ENCODE measurements at places on chromosomes 6 and 20.
A peak's percentile ranks its signal among the peaks of the same experiment; 100 is the strongest.

DNA sequence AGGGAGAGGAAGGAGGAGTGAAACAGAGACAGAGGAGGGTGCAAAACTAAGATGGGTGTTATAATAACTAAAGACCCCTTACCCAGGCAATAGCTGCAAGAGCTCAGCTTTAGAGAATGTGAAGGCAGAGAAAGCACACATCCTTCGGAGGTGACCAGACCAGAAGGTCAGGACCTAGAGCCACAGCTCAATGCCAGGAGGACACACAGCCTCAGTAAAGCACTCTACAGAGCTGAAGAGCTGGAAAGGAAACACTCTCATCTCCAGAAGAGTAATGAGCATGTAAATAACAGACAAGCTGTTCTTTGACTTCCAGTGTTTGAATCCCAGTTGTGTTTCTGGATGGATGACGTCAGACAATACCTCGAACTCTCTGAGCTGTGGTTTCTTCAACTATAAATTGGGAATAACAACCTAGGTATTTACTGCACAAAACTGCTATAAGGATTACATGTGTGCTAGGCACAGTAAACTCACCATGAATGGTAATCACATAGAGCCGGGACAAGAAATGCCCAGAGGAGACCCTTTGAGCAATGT is 63.2 kb downstream of the MAP3K5 start:
- no peak for DNase-seq

DNA sequence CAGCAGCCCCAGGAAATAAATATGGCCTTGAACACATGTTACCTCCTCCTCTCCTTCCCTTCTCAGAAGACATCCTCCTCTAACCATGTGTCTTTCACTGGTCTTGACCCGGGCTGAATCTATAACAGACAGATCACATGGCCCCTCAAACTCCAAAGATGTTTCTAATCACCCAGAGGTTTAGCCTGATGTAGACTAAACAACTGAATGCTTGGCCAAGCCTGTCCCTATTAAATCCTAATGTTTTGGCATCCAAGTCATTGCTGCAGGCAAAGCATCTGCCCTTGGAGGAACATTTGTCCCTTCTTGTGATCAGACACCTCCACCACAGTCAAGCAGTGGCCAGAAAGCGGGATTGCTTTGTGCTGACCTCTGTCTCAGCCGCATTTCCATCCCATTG is 65.5 kb downstream of the ANKRD60 start:
- no peak for DNase-seq

DNA sequence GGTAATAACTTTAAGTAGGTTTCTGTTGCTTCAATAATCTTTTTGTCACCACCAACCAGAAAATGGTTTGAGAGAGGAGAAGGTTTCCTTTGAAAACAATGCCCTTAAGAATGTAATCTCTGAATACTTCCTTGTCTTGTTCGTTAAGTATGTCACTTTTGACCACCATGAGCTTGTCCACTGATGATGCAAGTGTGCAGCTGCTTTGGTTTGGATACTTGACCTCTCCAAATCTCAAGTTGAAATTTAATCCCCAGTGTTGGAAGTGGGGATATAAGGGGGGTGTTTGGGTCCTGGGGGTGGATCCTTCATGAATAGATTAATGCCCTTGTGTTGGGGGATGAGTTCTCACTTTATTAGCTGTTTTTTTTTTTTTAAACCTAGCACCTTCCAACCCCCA is 985.4 kb downstream of the EPHA7 start:
- DNase-seq: no peak

DNA sequence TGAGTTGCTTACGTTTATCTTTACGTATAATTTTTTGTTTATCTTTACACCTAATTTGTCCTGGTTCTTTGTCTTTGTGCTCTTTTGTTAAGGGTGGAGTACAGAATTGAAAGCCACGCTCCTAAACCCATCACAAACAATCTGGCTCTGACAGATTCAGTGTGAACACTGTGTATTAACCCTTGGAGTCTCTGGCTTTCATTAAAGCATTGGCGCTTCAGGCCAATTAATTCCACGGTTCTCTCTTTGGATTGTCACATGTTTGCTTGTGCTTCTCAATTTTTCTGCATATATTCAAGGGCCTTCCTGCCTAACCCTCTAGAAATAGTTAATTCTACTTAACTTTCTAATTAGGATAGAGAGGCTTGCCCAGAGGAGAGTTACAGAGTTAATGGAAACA is 38.6 kb downstream of the NKX2-4 start:
- DNase-seq: no peak

GRCh38 chr6:26607434-26608230 is 10.9 kb downstream of the ABT1 start:
- peak; percentile 20 for DNase-seq

- DNase-seq: no peak
Observed at GRCh38 chr6:126447367-126447766, 107.5 kb downstream of the CENPW start.

GRCh38 chr6:129695373-129696027 is 14.5 kb downstream of the ARHGAP18 start:
- no peak for DNase-seq

DNA sequence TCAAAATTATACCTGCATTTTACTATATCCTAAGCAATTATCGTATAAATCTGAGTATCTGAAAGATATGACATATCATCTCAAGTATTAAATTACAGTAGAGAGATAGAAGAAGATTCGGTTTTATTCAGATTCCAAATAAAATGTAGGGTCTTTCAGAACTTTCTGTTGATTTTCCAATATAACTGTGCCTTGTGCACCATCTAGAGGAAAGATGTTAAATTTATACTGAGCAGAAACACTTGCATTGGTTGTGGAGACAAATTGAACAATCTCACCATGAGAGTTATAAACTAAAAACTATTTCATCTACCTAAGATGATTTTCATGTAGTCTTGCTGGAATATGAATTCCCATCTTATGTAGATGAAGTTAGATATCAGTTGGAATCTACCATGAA is 26.8 kb upstream of the HSF2 start:
- DNase-seq: no peak

GRCh38 chr6:111204305-111204704 is 117.0 kb downstream of the SLC16A10 start:
- DNase-seq: no peak

- no peak for DNase-seq
Observed at GRCh38 chr6:37535759-37536490, 36.2 kb upstream of the CCDC167 start.

- DNase-seq: no peak
Observed at GRCh38 chr20:46809706-46810360, 84.8 kb upstream of the EYA2 start.

DNA sequence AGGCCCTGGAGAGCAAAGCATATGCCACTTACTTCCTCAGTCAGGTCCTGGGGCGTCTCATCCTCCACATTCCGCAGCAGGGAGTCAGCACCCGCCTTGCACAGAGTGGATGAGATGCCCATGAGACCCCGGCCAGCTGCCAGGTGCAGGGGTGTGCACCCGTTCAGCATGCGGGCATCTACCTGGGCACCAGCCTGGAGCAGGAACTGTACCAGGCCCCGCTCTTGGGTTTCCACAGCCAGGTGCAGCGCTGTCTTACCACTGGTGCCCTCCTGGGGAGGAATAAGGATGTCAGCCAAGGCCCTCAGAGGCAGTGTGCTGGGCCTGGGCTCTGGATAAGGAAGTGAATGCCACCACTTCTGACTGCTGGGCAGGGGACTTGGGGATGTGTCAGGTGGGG is 2.7 kb upstream of the SLC35B2 start:
- no peak for DNase-seq

- no peak for DNase-seq
Observed at GRCh38 chr6:125231133-125231532, 70.6 kb downstream of the HDDC2 start.

DNA sequence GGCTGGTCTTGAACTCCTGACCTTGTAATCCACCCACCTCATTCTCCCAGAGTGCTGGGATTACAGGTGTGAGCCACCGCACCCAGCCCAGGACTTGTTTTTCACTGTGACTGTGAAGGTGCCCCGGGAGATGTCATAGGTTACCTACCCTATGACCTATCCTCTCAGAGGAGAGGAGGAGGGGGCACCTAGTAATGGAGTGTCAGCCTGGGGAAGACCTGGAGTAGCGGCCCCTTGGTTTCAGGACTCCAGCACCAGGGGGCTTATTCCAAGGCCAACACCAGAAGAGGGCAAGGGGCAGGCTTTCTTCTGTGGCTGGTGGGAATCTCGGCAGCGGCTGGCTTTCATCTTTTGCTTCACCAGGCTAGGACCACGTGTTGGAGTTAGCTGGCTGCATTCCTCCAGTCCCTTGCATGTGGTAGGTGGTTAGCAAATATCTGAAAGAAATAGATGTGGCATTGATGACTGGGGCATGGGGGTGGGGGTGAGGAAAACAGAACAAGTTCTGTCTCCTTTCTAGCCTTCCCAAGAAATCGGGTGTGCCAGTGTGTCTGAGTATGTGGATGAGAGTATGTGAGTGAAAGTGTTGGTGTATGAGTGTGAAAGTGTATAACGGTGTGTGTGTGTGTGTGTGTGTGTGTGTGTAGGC is 7.9 kb upstream of the ITPR3 start:
- DNase-seq: no peak

- no peak for DNase-seq
Observed at GRCh38 chr20:15582146-15582760, 991.0 kb downstream of the KIF16B start.

GRCh38 chr20:40883097-40883496 is 145.5 kb upstream of the TOP1 start:
- no peak for DNase-seq

DNA sequence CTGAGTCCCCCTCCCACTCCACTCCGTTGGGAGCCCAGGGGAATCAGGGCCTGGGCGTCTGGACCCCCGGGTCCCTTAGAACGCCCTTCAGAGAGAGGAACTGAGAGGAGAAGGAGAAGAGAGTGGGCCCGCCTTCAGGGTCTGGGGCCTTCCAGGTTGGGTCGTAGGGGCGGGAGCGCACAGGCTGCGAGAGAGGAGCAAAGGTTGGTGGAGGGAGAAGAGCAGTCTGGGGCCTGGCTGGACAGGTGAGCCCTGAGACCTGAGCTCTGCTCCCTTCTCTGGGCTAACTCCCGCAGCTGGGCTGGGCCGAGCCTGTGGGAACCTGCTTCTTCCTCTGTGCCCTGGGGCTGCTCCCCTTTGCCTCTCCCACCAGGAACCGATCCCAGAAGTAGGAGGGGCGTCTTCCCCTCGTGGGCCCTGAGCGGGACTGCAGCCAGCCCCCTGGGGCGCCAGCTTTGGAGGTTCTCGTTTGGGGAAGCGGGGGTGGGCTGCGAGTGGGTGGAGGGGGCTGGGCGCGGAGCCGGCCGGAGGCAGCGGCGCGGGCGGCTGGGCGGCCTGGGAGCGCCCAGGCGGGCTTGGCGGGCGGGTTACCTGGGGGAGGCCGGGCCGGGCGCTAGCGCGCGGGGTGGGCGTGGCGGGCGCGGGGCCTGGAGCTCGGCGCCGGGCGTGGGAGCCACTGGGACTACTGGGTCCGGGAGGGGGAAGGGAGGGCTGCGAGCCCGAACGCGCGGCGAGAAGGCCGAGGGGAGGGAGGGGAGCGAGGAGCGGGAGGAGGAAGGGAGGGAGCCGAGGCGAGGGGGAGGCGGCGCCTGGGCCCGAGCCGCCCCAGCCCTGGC is at the start of gene DDR1:
Gene DDR1 (plus strand): TSS at position 835 of the 836 bp plus-strand sequence. CDS start 4,211 bp downstream, outside the sequence.
- DNase-seq: peak; percentile 38

DNA sequence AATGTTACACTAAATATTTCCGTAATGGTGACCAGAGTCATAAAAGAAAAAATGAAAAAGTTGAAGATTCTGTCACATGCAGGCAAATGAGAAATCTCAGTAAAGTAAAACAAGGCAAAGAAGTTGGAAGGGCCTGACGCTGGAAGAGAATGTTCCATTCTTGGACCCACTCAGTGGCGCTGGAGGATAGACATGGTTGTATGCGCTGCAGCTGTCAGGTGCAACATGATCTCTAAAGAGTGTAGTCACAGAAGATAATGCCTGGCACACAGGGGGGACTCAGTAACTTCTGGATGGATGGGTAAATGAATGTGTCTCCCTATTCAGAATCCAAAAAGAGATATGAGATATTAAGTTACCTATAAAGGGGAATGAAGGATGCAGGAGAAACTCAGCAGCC is 116.3 kb downstream of the FAXC start:
- DNase-seq: no peak

- DNase-seq: no peak
Observed at GRCh38 chr6:52303178-52303577, 18.6 kb upstream of the MCM3 start.

DNA sequence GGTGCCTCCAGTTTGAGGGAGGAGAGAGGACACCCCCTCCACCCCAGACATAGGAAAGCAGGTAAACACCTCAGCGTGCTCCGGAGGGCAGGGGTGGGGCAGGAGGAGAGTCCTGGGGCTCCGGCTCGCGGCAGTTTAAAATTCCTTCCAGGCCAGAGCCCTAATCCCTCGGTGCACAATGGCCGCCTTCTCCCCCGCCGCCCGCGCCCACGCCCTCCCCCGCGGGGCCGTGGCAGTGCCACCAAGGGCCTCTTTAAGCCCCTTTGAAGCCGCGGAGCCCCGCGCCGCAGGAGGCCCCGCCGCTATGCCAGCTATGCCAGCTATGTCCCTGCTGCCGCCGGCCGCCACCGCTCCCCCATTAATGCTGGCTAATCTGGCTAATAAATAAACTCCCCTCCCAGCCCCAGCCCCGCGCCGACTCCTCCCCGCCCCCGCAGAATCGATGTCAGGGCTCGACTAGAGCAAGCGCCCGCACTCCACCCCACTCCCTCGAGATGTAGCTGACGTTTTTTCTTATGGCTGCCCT is 125.1 kb downstream of the MRPL14 start:
- DNase-seq: no peak

DNA sequence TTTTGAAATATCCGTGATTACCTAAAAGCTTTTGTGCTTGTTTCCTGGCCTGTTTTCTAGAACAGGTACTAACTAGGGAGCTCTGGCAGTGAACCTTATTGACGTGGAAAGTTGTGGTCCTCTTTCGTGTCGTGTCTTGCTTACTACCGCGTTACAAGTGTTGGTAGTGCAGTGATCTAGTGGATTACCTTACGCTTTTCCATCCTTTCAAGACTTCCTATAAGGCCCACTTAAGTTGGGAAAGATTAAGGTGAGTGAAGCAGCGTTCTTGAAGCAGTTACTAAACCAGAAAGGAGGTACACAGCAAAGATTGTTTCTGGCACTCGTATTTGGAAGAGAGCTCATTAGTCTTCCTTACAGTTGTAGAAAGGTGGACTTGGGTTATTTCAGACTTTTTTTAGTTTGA is 1.9 kb downstream of the PNRC1 start:
- DNase-seq: no peak

DNA sequence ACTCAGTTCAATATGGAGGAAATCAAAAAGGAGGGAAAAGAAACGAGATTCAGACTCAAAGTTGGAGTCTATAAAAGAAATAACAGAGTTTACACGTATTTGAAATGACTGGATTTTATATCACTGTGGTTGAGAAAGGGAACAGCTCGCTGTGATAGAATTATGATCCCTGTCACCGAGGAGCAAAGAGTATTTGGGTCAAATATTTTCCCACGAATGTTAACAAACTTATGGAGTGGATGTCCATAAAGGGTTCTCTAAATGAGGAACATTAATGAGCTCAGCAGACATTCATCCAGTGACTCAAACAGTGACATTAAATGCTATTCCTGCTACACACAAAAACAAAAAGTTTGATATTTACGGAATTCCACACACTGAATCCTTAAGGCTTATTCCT is 57.9 kb downstream of the FHL5 start:
- no peak for DNase-seq

GRCh38 chr6:113055061-113055460 is 707.9 kb downstream of the RFPL4B start:
- no peak for DNase-seq
